GM23338 (cell line): ENCODE measurements at places on chromosomes 16 and 17.

GRCh38 chr16:80580109-80580832, 39.5 kb downstream of the DYNLRB2 start:
- peak; percentile 9 for DNase-seq

DNA sequence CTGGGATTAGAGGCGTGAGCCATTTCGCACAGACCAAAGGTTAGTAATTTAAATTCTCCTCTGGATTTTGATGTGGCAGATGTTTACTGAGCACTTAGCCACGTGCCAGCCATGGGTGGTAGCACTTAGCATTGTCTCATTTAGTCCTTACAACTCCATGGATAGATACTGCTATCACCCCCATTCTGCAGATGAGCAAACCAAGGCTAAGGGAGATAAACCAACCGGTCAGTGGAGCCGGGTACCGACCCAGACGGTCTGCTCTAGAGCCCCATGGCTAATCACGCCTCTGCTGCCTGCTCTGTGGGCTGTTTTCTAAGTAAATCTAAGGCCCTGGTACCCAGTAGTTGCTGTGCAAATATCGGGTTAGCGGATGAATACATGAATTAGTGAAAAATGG, 12.6 kb upstream of the ADGRG1 start:
- no peak for DNase-seq

DNA sequence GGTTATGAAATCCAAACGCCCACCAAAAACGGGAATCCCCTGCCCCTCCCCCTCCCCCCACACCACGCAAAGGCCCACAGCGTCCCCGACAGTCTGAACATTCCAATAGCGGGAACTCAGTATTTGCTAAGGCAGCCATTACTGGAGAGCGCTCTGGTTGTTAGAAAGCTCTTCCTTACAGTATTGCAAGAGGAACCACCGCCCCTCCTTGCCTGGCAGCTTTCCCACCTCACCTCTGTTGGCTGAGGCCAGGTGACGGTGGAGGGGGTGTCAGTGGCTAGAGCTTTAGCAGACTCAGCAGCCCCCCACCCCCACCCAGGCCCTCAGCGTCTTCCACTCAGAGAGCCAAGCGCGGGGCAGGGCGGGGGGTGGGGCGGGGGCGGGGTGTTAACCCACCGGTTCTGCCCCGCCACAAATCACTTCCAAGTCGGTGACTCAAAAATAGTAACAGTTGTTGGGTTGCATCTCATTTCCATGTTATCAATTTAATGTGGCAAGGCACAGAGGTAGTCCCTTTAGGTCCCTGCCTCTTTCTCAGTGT, 2.2 kb upstream of the PLEKHH3 start:
- peak; percentile 67 for DNase-seq

GRCh38 chr17:75289832-75290337, 652 bp upstream of the SLC25A19 start:
- DNase-seq = peak; percentile 54

- DNase-seq = no peak
Observed at GRCh38 chr16:83779886-83780285, 27.9 kb upstream of the HSBP1 start.

DNA sequence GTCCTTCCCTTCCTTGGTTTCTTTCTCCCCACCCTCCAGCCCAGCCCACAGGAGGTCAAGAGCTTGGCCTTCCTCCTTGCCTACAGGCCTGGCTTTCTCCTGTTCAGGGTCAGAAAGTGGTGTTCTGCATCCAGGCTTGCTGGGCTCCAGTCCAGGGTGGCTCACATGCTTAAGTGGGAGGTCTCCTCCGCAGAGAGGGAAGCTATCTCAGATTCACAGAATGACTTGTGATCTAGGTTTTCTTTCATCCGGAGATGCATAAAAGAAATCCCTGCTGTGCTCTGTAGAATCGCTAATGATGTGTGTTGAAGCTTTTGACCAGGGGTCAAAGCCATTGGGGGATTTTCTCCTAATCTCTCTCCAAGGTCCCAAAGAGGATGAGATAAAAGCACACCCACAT, 382.3 kb upstream of the EEF2KMT start:
- DNase-seq = peak; percentile 45

GRCh38 chr16:58455750-58456149, 44.2 kb upstream of the NDRG4 start:
- no peak for DNase-seq

- DNase-seq = no peak
Observed at GRCh38 chr16:26196310-26196709, 504.6 kb downstream of the HS3ST4 start.

DNA sequence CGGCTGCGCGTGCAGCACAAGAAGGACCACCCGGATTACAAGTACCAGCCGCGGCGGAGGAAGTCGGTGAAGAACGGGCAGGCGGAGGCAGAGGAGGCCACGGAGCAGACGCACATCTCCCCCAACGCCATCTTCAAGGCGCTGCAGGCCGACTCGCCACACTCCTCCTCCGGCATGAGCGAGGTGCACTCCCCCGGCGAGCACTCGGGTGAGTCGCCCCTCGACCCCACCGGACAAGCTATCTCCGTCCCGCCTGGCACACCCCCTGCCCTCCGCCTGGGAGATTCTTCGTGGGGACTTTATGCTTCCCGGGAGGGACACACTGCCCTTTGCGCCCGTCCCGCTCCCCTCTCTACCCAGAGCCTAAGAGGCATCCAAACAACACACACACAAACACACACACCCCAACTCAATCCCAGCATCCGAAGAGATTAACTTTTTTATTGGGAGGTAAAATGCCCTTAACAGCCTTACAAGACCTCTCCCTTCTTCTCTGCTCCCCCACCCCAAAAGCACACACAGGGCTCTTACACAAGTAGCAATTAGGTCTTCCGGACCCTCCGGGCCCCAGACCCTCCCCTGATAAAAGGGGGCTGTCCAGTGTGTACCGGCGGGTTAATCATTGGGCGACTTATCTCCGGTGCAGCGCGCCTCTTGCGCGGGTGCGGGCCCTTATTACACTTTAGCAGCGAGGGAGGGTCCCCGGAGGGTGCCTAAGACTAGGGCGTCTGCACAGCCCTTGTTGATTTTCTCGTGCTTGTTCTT, 2.1 kb downstream of the SOX9 start:
- DNase-seq = peak; percentile 64

DNA sequence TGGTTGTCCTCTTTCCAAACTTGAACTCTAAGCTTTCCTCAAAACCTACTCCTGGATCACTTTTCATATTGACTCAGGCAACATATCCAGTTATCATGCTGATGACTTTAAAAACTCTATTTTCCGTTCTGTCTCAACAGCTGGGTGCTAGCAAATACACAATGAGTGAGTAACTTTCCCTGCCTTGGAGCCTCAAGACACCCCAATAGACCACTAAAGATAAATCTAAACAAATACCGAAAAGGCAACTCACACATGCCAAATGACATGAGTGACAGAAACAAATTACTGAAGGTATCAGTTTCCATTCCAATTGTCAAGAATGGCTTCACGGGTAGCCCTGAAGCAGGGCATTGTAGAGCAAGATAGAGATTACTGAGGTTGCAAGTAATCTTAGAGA, 15.7 kb upstream of the TMEM101 start:
- no peak for DNase-seq

DNA sequence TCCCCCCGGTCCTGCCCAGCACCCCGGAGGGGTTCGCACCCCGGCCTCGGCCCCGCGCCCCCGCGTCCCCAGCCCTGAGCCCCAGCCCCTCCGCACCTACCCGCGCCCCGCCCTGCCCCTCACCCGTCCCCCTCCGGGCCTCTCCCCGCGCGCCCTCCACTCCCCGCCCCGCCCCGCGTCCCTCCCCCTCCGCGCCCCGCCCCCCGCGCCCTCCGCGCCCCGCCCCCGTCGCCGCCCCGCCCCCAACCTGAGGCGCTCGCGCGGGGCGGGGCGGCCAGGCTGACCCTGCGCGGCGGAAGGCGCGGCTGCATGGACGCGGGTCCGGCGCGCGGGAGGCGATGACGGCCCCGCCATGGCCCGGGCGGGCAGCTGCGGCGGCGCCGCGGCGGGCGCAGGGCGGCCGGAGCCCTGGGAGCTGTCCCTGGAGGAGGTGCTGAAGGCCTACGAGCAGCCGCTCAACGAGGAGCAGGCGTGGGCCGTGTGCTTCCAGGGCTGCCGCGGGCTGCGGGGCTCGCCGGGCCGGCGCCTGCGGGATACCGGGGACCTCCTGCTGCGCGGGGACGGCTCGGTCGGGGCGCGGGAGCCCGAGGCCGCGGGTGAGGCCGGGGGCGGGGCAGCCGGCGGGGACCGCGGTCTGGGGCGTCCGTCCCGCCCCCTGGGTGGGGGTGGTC, at the start of gene SPIRE2:
Gene SPIRE2 (plus strand): TSS at position 277 of the 671 bp plus-strand sequence. CDS start 76 bp downstream, at position 353.
- peak; percentile 87 for DNase-seq

GRCh38 chr16:9741776-9742175, 440.5 kb downstream of the GRIN2A start:
- DNase-seq = no peak

DNA sequence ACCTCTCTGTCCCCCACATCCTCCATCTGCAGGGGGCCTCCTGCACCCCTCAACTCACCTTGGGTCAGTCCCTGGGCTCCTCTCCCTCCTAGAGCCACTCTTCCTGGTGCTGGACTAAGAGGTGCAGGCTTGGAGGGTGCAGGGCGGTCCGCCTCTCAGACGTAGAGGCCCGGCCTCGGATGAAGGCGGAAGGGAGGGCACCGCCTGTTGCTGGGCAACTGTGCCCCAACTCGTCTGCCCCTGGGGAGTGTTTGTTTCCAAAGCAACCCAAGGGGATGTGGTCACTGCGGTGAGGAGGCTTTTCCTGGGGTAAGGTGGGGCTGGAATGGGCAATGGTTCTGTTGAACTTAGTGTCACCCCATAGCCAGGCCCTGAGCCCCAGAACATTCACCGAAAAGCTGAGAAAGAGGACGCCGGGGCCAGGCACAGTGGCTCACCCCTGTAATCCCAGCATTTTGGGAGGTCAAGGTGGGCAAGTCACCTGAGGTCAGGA, at the start of gene C16orf54:
Gene C16orf54 (minus strand): TSS at position 138 of the 493 bp plus-strand sequence. CDS start 1,039 bp downstream, outside the sequence.
- DNase-seq = peak; percentile 50

GRCh38 chr16:12752159-12752558, 51.5 kb downstream of the CPPED1 start:
- DNase-seq = no peak

DNA sequence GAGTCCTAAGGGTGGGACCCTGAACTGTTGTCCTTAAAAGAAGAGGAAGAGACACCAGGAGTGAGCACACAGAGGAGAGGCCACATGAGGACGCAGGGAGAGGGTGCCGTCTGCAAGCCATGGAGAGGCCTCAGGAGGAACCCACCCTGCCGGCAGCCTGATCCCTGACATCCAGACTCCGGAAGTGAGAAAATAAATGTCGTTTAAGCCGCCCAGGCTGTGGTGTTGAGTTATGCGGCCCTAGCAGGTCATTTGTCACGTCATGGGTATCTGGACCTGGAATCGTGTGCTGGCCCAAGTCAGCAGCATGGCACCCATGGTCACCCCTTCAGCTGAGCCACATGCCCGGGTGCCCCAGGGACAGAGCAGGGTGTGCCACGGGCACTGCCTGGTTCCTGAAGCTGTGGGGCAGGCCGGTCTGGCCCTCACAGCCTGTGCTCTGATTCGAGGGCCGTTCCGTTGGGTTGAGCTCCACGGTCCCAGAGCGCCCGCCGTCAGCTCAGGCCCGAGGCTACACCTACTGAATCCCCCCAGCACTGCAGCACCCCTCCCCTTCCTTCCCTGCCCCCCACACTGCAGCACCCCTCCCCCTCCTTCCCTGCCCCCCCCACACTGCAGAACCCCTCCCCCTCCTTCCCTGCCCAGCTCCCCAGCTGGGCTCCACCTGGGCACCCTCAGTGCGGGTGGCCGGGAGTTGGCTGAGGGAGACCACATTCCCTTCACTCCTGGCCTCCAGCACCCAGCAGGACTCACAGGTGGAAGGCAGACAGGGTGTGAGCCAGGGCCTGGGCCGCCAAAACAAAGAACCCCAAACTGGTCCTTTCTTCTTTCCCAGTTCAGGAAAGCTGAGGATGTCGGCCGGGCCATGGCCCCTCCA, 2.7 kb upstream of the CCDC57 start:
- DNase-seq = peak; percentile 50

DNA sequence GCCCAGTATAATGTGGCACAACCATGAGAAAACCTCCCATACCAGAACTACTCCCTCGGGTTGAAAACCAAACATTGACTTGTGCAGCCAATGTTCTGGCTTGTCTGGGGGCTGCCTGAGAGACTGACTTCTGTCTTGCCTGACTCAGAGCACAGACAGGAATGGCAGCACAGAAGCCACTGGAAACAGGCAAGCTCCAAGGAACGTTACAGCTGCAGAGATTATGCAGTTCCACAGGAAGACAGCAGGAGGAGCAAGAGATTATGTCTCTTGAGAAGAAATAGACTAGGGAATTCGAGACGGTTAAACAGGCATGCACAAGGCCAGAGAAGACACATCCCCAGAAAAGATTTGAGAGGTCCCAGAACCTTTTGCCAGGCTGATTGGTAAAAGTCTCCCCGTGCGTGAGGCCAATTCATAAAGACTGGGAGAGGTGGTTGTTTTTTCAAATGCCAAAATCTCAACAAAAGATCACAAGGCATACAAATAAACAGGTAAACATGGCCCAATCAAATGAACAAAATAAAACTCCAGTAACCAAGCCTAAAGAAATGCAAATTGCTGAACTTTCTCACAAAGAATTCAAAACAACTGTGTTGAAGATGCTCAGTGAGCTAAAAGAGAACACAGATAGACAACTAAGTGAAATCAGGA, 90.6 kb upstream of the CDH5 start:
- DNase-seq = peak; percentile 89

GRCh38 chr17:15963670-15964110, 18.8 kb downstream of the ADORA2B start:
- no peak for DNase-seq

DNA sequence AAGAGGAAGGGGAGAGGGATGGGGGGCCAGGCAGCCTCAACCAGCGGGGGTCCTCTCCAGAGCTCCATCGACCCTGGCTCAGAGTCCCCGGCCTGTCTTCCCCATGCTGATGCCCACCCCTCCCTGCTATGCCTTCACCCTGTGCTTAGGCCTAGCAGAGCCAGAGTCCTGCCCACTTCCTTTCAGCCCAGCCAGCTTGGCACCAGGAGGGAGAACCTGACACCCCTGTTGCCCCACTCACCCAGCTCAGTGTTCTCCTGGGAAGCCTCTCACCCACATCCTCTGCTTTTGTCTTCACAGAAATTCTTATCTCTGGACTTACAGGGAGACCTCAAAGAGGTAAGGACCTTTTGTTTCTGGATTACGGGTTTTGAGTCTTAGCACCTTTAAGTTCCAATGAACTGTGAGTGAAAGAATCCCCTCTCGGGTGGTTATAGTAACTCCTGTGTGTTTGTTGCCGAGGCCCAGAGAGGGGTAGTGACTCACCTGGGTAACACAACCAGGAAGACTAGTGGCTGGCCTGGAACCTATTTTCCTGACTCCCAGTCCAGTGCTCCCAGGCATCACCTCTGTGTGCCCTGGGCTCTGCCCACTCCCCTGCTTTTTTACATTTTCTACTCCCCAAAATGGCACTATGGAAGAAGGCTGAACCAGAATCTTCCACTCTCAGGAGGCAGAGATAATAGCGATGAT, 53.3 kb downstream of the CES1 start:
- no peak for DNase-seq

DNA sequence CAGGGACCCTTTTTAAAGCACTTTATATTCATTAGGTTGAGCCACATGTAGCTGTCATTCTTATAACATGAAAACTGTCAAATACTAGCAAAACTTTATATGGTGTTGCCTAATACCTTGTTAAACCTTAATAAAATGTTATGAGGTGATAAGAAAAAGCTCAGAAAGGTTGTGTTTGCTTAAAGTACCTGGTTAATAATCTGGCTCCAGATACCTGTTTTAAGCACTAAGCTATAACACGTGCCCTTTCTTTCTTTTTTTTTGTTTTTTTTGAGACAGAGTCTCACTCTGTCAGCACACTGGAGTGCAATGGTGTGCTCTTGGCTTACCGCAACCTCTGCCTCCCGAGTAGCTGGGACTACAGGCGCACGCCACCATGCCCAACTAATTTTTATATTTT, 58.9 kb upstream of the STAC2 start:
- DNase-seq = no peak

- no peak for DNase-seq
Observed at GRCh38 chr17:55763856-55764255, 13.0 kb downstream of the PCTP start.
